ENCODE measurements at places on chromosomes 1 and 21.

- DNase-seq: no peak
Measured at GRCh38 chr1:166166698-166167571, at the start of gene FAM78B. Gene FAM78B (minus strand): TSS chr1:166167001. CDS start chr1:166166248, 753 bp downstream.

DNA sequence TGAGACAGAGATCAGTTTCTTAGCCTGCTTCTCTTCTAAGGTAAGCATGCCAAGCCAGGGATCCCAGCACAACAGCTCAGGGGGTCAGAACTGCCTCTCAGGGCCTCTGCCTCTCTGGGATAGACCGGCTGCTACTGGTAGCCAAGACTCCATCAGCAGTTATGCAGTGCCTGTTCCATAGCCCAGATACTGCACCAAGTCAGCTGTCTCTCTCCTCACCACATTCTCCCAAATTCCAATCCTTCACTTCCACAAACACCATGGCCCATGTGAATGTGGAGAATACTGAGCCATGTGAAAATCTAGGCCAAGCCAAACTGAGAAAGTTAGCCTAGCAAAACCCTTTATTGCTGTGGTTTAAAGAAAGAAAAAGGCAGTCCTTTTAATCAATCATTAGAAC, 37.5 kb downstream of the CDC42BPA start:
- DNase-seq: no peak

- no peak for DNase-seq
Measured at GRCh38 chr1:236753516-236753915, 41.6 kb upstream of the MTR start.

- DNase-seq: no peak
Measured at GRCh38 chr21:26106562-26106961, 64.0 kb downstream of the APP start.

DNA sequence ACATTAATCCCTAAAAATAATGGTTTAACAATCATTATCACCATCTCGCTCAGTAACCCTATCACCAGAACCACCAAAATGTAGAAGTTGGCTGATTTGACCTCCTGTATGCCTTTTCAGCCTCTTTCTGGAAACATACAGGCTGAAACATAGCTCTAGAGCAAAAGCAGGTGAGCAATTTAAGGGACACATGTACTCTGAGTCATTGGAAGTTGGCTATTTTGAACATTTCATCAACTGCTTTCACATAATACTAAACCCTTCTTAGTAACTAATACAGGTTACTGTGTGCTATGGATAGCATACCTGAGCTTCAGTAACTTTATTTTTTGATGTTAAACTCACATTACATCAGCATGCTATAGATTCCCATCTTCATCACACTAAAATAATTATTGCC, 19.8 kb upstream of the DDAH1 start:
- no peak for DNase-seq

GRCh38 chr1:156750711-156751450, 594 bp downstream of the HDGF start:
- no peak for DNase-seq

DNA sequence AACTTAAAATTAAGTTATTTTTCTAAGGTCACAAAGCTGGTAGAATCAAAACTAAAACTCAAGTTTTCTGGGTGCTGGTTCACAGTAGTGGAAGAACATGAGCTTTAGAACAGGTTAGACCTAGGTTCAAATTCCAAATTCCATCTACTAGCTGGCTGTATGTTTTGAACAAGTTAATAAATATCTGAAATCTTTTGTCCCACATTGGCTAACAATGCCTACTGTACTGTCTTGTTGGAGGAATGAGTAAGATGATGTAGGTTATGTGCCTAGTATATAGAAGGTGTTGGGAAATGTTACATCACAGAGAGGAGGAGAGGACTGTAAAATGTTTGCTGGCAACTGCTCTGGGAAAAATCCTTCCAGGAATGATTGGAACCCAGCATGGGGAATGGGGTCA, 14.0 kb upstream of the CD247 start:
- no peak for DNase-seq

GRCh38 chr21:35582731-35583130, 477.6 kb downstream of the SETD4 start:
- no peak for DNase-seq

GRCh38 chr1:221794079-221794670, 52.3 kb upstream of the DUSP10 start:
- no peak for DNase-seq

GRCh38 chr1:68293122-68293521, 60.8 kb upstream of the WLS start:
- no peak for DNase-seq

GRCh38 chr1:223114871-223115270, 28.2 kb downstream of the TLR5 start:
- DNase-seq: no peak

DNA sequence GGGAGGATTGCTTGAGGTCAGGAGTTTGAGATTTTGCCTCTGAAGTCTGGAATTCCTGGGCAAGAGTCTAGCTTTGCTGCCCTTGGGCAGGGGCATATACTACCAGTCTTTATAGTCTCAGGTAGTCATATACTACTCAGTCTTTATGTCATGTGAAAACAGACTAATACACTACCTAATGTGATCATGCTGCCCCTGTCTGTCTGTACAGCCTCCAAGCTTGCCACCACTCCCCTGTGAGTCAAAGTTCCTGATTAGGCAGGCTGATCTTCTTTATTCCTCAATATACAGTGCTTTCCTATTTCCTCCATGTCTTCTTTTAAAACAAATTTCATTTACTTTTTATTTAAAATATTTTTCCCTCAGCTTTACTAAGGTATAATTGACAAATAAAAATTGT, 105.3 kb upstream of the BEND5 start:
- no peak for DNase-seq

DNA sequence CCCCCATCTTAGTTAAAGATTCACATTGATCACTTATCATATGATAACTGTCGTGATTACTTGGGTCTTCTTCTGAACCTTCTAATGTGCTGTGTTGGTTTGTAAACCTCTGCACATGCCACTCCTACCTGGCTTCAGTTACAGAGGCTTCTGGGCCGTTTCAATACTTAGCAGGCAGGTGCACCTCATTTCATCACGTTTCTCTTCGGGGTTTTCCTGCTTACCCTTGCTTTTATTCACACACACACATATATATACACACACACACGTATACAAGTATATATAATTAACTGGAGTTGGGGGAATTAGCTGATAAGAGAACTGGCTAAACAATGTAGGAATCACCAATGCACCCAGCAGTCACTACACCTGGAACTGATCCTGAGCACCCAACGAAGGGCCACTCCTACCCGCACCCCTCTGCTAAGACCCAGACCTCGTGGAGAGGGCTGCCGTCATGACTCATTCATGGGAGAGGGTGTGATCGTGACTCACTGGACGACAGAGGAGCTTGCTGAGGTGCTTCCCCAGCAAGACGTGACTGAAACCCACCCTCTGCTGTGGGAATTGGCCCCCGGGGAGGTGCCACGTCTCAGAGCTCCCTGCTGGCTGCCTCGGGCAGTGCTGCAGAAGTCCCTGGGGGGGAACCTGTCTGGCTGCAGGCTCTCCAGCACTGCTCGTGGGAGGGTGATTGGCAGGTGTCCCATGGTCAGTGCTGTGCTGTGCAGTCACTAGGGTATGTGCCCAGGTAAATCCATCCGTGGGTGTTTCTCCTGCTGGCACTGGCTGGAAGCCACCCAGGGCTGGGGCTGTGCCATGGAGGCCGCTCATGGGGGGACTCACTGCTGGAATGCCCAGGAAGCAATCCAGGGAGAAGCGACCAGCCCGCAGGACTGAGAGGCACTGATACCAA, 166.6 kb downstream of the DYRK1A start:
- no peak for DNase-seq

DNA sequence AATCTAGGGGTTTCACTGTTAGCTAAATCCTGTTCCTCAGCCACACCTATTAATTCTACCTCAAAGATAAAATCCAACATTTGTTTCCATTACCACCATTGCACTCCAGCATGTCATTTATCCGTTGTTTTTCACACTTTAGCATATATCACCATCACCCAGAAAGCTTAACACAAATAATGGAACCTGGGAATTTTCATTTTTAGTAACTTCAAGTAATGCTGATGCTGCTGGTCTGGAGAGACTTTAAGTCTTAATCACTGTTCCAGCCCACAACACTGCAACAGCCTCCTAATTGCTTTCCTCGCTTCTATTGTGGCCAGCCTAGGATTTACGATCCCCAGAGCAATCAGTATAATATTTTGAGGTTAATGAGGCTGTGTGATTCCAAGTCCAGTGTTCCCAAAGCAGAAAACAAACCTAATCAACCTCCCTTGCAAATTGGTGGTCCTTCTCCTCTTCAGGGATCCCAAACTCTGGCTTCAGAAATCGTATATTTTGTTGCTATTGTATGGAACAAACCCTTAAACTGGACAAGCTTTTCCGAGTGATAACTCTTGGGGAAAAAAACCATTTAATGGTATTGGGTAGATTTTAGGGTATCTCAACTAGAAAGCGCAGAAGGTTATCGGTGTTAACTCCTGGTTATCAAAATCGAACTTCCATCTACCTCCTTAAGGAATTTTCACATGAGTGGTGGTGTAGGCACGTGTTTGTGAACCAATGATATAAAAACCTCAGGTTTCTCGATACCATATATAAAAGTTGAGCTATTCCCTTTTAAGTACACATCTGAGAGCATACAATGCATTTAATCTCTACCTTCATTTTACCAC, 50.0 kb upstream of the BOLA1 start:
- no peak for DNase-seq

Data from stimulated activated CD8-positive, alpha-beta memory T cell treated with anti-CD3 and anti-CD28 coated beads, Interleukin-4, amount 100 ng/mL, for 1 hour (primary cell).